ENCODE measurements at places on chromosomes 4 and X.

DNA sequence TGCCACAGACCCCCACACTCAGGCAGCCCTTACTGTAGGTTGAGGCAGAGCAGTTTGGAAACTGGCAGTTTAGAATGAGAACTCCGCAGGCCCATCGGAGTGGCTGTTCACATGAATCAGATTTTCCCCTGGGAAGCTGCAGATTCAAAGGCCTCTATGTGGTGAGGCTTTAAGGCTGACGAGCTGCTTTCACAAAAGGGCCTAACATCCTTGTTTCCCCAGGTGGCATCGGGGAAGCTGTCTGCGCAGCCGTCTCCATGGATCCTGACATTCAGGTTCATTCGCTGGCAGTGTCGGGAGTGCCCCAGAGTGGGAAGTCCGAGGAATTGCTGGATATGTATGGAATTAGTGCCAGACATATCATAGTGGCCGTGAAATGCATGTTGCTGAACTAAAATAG lies 33.7 kb downstream of the TKTL1 start:
- no peak for DNase-seq

- no peak for DNase-seq
Measured at GRCh38 chrX:13074297-13075262, 30.2 kb upstream of the FAM9C start.

DNA sequence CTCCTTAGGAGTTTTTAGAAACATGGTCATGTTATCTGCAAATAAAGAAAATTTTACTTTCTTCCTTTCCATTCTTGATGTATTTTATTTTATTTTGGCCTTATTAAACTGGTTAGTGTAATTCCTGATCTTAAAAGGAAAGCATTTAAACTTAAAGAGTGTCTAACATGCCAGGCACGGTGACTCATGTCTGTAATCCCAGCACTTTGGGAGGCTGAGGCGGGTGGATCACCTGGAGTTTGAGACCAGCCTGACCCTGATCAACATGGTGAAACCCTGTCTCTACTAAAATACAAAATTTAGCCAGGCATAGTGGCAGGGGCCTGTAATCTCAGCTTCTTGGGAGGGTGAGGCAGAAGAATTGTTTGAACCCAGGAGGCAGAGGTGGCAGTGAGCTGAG lies 281.3 kb downstream of the PTTG2 start:
- no peak for DNase-seq

DNA sequence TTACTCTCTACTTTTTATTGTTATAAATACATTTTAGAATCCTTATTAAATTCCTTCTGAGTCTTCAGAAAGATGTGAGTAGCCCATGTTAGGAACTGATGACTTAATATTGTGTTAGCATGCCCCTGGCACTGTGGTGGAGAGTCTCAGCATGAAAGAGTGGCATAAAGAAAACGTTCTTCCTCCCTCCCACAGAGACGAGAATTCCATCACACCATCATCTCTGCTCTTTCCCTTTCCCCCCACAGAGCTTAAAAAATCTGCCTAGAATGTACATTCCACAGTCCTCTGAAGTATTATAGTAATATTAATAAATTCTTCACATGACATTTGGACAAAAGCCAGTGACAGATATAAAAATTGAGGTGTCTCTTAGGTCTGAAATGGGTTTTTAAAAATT lies 117.8 kb upstream of the DKK2 start:
- DNase-seq: no peak

DNA sequence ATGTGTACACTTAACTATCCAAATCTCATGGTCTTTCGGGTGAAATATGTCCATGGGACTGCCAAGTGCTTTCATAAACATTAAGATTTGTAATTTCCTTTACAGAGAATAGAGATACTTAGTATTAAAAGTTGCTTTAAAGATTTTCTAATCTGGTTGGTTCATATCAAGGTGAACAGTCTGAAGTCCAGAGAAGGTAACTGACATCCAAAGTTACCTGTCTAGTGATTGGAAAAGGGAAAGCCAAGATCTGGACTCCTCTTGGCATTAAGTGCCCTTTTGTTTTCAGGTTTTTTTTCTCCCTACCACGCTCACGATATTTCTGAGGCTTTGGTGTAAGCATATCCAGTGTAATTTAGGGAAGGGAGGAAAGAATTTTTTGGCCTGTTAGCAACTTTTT lies 5.0 kb downstream of the SMAD1 start:
- DNase-seq: no peak

DNA sequence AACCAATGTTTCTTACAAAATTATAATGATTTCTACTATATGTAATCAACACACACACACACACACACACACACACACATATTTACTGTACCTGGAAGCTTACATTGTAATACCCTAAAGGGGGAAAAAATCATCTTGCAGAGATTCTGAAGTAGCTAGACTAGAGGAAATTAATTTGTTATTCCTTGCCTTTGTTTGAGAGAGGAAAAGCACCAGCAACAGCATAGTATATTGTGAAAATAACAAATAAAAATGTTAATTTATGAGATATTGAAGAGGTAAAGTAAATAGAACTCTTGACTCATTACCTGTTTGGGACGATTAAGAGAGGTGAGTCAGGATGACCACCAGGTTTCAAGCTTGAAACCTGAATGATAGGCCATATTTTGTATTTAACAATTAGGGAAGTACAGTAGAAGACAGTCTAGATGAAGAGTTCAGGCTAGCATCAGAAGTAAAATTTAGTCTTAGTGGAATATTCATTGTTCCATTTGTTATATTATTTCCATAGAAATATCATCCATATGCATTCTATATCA lies 873.4 kb upstream of the PCDH10 start:
- DNase-seq: no peak

- no peak for DNase-seq
Measured at GRCh38 chr4:132955146-132955545, 193.9 kb upstream of the PCDH10 start.

GRCh38 chr4:13007802-13008470 lies 476.2 kb downstream of the RAB28 start:
- DNase-seq: no peak

DNA sequence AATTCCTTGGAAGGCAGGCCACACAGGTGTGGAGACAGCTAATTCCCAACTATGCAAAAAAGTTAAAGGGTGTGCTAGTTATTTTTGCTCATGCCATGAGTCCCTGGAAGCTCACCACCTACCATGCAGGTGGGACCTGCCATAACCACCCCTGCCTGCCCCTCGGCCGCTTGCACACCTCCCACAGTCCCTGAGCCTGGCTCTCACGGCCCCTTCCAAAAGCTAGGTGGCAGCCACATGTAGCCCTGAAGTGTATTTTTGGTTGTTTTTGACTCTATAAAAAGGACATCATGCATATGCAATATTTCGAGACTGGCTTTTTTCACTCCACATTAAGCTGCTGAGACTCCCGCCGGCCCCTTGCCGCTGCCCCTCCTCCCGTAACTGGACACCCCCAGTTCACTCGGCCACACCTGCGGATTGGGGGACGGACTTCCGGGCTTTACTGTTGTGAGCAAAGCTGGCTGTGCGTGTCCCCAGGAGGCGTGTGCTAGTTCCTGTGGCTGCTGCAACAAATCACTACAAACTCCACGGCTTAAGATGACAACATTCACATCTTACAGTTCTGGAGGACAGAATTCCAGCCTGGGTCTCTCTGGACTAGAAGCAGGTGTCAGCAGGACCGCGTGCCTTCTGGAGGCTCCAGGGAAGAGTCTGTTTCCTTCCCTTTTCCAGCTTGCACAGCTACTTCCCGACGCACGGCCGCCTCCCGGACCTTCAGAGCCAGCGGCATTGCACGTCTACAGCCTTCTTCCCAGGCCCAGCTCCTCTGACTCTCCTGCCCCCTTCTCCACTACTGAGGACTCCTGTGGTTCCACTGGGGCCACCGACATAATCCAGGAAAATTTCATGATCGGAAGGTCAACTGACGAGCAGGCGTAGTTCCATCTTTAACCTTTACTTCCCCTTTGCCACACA lies 24.8 kb downstream of the ZFYVE28 start:
- peak; percentile 54 for DNase-seq

GRCh38 chr4:140742838-140743193 lies 13.4 kb downstream of the TBC1D9 start:
- DNase-seq: no peak

- DNase-seq: no peak
Measured at GRCh38 chr4:44629280-44629866, 22.1 kb downstream of the YIPF7 start.

- DNase-seq: no peak
Measured at GRCh38 chrX:13487731-13488505, 81.5 kb upstream of the EGFL6 start.

DNA sequence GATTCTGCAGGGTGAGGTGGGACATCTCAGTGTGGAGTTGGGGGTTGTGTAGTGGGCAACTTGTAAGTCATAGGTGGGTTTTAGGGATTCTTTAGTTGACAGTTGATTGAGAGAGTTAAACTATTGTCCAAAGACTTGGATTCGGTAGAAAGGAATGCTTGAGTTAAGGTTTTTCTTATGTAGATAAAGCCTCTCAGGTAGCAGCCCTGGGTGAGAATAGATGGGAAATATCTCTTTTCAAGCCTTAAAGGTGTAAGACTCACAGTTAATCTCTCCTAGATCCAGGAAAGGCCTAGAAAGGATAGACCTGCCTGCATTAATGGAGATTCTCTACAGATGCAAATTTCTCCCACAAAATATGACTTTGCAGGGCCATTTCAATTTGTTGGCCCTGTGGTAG lies 108.4 kb downstream of the ARSJ start:
- DNase-seq: no peak

- DNase-seq: no peak
Measured at GRCh38 chrX:69192603-69193002, 27.4 kb upstream of the PJA1 start.

GRCh38 chrX:114272096-114272686 lies 311.7 kb upstream of the HTR2C start:
- no peak for DNase-seq

GRCh38 chr4:167221084-167221483 lies 13.2 kb downstream of the SPOCK3 start:
- DNase-seq: no peak

DNA sequence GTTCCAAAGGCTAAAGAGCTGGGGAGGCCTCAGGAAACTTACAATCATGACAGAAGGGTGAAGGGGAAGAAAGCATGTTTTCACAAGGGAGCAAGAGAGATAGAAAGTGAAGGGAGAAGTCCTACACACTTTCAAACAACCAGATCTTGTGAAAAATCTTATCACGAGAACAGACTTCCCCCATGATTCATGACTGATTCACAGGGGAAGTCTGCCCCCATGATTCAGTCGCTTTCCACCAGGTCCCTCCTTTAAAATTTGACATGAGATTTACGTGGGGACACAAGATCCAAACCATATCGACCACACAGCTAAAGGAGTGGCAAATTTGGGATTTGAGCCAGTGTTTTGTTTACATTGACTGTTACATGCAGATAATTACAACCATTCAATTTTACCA lies 971.1 kb upstream of the HS3ST1 start:
- DNase-seq: no peak

DNA sequence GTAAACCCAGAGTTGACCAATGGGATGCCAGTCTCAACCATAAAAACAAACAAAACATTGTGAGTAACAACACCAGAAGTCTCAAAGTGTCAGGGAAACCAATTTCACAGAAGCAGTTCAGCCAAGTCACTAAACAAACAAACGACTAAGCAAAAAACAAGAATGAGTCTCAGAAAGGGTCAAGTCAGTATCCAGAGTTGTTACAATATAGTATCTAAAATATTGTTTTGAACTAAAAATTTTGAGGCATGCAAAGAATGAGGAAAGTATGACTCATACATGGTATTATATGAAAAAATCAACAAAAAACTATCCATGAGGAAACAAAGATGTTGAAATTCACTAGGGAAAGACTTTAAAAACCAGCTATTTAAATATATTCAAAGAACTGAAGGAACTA lies 70.6 kb downstream of the AR start:
- no peak for DNase-seq

DNA sequence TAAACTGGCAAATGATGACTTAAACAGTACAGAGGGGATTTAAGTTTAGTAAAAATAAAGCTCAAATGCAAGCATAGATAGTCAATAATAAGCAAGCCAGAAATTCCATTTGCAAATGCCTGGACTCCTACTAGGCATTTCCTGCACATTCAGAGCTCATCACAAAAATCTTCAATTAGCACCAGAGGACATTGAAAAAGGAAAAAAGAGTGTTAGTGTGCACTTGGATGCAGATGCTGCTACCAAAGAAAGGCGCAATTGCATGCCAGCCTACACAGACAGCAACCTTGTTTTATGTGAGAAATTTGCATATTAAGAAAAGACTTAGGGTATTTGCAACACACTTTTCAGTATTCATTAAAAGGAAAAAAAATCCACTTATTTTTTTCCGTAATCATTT lies 282.1 kb downstream of the GRIA2 start:
- DNase-seq: no peak

DNA sequence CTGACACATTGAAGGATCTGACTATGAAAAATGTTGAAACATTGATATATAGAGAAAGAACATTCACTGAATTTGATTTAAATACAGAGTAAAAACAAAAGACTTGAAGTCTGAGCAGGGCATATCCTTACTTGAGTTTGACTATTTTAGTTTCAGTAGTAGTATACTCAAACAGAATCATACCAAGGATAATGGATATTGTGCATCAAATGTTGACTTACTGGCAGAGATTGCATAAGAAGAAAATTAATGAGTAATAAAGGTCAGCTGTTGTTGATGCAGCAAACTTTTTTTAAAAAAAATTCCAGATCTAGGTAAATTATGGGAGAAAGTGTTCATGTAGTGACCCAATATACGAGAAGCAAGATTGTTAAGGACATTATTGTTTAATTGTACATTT lies 94.5 kb upstream of the APOOL start:
- DNase-seq: no peak

DNA sequence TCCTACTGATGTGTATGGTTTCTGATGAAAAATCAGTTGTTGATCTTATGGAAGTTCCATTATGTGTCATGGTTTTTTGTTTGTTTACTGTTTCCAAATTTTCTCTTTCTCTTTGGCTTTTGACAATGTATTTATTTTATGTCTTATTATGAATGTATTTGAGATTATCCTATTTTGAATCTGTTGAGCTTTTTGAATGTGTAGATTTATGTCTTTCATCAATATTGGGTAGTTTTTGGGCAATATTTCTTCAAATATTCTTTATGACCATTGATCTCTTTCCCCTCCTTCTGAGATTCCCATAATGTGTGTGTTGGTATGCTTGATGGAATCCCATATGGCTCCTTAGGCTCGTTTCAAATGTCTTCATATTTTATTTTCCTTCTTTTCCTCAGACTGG lies 80.5 kb upstream of the FAM47C start:
- no peak for DNase-seq

DNA sequence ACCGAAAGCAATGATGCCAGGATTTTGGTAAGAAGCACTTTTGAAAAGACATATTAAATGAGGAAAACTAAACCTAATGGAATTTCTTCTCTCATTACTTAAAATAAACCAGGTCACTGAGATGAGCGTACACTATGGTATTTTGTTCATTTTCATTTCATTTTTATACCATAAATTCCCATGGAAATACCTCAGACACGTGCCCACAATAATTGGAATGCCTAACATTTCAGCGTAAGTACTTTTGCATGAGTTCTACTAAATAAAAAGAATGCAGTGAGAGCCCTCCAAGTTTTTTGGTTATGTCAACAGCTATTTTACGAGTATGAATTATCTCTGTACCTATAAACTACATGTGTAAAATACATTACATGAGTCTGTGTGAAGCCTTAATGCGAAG lies 3.2 kb downstream of the CAMK2D start:
- no peak for DNase-seq
